ENCODE measurements at places on chromosomes 6 and 20.

- DNase-seq: no peak
Measured at GRCh38 chr20:61845233-61845671, 220.4 kb downstream of the TAF4 start.

DNA sequence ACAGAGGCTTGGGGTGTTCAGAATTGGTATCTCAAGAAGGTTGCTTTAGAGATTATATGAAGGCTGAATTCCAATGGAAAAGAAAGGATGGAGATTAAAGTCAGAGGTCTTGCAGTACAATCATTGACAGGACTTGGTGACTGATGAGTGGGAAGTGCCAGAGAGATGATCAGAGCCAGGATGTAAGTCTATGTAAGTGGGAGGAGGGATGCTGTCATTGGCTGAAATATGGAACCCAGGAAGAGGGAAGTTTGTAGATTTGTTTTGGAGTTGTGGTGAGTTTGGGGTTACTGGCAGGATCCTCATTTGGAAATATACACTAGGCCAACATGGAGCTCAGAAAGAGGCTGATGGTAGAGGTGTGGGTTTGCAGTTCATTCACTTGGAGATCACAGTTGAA is 23.8 kb upstream of the TNFAIP3 start:
- no peak for DNase-seq

GRCh38 chr6:8006208-8006607 is 58.0 kb downstream of the BLOC1S5 start:
- peak; percentile 25 for DNase-seq

DNA sequence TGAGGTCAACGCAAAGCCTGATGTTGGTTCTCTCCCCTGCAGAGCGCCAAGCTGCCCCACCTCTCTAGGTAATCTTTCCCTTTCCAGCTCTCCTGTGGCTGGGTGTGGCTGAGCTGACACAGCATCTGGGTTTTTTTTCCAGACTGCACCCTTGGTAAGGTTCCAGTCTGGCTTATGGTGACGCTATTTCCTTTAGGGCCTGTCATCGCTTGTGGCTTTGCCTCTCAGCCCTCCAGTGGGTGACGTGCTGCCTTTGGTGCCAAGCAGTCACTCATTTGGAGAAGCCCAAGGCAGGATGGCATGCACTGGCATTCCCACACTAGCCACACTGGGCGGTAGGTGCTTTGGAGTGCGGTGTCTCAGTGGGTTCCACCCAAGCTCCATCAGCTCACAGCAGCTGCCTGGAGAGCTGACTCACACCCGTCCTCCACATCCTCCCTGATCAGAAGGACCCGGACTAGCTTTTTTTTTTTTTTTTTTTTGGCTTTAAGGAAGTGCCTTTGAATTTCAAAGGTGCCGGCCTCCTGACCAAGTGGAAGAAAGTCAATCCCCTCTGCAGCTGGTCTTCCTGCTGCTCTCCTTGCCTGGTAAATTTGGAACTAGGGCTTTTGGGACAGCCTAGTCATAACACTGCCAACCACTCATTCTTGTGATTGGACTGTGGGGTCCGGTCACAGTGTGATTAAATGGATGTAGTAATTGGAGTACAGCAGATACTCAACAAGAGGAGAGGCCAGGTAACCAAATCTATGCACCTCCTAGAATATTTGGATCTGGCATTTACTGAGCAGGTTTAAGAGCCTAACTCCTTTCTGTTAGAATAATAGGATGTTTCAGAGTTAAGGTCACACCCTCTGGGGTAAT is 153.6 kb downstream of the CD83 start:
- peak; percentile 53 for DNase-seq

GRCh38 chr6:106974336-106974998 is at the start of gene CD24:
Gene CD24 (minus strand): TSS chr6:106974729. CDS start chr6:106974646, 83 bp downstream.
- peak; percentile 41 for DNase-seq

DNA sequence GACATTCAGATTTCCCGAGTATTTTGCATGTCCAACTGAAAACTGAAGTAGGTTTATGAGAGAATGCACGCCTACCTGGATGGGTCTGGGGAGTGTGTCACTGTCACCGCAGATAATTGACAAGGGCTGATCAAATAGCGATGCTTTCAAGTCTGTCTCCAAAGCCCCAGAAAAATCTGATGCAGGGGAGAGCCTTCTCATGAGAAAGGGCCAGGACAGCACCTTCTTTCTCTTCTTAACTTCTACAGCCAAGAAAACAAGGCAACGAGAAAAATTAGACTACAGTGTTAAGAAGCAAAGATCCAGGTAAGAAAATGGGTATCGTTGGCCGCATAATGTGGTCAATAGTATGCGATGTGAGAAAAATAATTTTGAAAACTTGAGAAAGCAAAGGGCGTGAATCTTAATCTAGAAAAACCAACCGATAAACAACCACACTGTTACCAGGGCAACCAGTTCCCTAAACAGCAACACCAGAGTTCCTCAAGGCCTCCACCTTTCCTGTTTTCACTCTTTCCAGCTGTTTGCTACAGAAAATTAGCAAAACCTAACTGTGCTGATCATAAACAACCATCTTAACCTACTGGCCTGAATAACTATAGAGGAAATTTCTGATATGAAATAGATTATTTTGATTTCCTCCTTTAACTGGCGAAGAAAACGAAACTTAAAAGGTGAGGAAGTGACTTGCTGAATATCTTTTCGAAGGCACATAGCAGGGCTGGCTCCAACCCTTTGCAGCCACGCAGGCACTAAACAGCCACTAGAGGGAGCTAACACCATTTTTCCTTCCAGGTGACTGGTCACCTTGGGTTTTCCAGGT is 2.6 kb downstream of the TAGAP start:
- DNase-seq: peak; percentile 80

DNA sequence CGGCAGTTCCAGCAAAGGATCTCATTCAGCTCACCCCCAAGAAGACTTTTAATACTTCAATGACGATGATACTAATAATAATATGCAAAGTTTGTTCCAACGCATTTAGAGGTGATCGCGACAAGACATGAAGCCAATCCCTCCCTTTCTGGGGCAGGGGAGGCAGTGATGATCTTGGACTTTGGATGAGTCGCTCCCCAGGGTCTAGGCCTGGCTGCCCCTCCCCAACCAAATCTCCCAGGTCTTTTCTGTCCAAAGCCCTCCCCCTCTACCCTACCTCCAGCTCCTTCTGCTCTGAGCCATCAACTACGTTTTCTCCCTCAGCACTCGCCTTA is 33.9 kb downstream of the HLA-A start:
- DNase-seq: no peak

DNA sequence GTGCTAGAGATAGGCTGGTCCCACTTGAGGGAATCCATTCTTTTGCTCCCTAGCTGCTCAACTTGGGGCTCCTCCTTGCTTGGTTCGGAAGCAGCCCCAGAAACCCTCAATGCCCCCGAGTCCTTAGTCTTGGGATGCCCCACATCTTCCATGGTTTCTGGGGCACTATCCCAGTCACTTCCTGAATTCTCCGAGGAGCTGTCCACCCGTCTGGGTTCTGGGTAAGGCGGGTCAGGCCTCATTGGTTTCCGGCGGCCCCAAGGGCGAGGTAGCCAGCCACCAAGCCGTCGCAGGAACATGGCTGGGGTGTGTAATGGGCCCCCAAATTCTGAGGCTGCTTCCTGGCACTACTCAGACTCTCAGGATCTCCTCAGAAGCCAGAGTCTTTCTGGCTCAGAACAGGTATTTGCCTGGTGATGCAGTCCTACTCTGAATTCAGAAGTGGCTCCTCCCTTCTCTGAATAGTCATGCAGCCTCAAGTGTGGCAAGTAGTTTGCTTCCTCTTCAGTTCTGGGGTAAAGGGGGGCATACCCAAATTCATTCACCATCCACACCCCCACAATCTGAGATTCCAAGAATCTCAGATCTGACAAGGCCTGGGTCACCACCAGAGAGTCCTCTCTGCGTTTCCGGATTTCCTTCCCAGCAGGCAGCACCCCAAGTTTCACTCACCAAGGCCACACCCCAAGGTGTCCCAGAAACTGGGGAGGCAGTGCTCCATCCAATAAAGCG is 763 bp downstream of the C6orf47 start:
- DNase-seq: peak; percentile 69

DNA sequence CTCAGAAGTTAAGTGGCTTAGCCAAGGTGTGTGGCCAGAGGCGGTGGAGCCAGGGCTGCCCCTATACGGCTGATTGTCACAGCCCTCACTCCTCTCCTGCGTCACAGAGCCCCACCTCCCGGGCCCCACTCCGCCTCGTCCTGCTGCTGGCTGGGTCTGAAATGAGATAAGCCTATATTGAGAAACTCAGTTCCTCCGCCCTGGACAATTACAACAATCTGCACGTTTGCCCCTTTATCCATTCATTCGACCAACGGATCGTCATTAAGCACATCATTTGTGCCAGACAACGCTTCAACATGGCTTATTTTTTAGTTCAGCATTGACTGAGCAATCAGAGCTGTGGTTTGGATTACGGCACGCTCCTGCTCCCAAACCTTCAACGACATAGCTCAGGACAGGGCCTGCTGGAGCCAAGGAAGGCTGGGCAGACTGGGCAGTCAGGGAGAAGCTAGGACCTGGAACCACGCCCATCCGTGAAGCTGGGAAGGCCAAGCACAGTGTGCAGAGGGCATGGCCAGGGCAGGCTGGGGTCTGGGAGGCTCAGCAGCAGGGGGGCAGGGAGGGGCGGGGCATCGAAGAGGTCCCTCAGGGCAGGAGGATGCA is 16.6 kb upstream of the EZR start:
- DNase-seq: peak; percentile 92

GRCh38 chr20:10551732-10552724 is 116.9 kb downstream of the SLX4IP start:
- DNase-seq: no peak

- peak; percentile 96 for DNase-seq
Measured at GRCh38 chr6:43724914-43725642, 37.5 kb upstream of the MRPS18A start.

DNA sequence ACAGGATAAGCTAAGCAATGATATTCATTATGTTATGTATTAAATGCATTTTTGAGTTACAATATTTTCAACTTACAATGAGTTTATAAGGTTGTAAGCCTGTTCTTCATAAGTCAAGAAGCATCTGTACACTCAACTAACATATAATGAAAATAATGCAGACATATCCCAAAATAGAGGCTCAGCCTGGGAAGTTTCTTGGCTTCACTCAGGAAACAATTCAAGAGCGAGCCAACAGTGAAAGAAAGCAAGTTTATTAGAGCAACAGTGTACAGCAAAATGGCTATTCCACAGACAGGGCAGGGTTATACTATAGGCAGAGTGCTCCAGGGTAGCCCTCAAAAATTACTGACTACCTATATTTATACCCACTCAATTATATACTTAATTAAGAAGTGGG is 1581.8 kb downstream of the HACE1 start:
- no peak for DNase-seq

- DNase-seq: no peak
Measured at GRCh38 chr6:90730151-90730673, 143.3 kb upstream of the MAP3K7 start.

- no peak for DNase-seq
Measured at GRCh38 chr6:169158691-169159090, 95.0 kb downstream of the THBS2 start.

DNA sequence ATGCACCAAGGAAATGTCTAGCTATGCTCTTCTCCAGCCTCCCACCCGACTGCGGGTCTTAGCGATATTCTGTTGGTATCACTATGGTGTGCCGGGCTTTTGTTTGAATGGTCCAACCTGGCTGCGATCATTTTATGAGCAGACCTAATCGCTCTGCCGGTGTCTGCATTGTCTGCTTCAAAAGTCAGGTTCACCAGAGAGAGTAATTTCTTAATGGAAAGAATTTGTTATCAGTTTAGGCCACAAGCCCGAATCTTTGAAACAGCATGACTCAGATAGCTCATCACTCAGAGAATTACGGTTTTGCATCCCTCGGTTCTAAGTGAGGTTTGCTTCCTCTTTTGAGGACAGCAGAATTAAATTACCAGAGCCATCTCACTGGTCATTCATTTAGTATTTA is 521.0 kb upstream of the ARID1B start:
- no peak for DNase-seq

DNA sequence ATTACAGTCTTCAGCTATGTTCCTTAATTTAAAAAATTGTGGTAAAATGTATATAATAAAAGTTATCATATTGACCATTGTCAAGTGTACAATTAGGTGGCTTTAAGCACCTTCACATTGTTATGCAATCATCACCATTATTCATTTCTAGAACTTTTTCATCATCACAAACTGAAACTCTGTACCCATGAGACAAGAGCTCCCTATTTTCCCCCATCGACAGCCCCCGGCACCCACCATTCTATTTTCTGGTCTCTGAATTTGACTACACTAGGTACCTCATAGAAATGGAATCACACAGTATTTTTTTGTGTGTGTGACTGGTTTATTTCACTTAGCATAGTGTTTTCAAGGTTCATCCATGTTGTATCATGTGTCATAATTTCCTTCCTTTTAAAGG is 39.7 kb upstream of the FYN start:
- DNase-seq: no peak

DNA sequence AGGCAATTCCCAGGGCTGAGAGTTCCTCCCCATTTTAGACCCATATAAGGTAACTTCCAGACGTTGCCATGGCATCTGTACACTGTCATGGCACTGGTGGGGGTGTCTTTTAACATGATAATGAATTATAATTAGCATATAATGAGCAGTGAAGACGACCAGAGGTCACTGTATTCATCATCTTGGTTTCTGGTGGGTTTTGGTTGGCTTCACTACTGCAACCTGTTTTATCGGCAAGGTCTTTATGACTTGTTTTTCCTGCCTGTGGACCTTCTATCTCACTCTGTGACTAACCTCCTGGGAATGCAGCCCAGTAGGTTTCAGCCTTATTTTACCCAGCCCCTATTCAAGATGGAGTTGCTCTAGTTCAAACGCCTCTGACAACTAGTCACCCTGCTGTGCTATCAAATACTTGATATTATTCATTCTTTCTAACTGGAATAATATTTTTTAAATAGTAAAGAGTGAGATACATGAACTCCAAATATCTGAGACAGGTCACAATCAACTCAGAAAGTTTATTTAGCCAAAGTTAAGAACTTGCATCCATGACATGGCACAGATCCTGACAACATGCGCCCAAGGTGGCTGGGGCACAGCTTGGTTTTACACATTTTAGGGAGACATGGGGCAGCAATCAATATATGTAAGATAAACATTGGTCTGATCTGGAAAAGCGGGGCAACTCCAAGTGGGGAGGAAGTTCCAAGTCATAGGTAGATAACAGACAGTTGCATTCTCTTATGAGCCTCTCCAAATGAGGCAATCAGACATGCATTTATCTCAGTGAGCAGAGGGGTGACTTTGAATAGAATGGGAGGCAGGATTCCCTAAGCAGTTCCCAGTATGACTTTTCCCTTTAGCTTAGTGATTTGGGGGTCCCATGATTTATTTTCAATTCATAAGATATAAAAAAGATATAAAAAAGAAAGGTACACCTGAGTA is 1.2 kb upstream of the UFL1 start:
- peak; percentile 47 for DNase-seq

- DNase-seq: peak; percentile 37
Measured at GRCh38 chr6:33967966-33968724, 164.3 kb upstream of the MLN start.

All from K562 (cell line).